Stimulated activated CD4-positive, alpha-beta T cell treated with anti-CD3 and anti-CD28 coated beads, Interleukin-1b, Interleukin-23, amount 100 ng/mL, for 48 hours (primary cell): ENCODE measurements at places on chromosomes 16 and 17.
A peak's percentile ranks its signal among the peaks of the same experiment; 100 is the strongest.

DNA sequence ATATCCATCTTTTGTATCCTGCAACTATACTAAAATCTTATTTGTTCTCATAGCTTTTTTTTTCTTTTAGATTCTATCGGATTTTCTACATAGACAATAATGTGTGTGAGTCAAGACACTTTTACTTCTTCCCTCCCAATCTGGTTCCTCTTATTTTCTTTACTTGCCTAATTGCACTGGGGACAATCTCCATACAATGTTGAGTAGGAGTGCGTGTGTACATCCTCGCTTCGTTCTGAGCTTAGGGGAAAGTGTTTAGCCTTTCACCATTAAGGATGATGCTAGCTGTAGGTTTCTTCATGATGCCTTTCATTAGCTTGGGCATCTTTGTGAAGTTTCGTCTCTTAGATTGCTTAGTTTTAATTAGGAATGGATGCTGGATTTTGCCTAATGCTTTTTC is 2.9 kb downstream of the SPATA32 start:
- no peak for DNase-seq

GRCh38 chr17:8574687-8575086 is 55.8 kb downstream of the MYH10 start:
- no peak for DNase-seq

GRCh38 chr16:27326738-27327585 is 13.2 kb downstream of the IL4R start:
- peak; percentile 51 for DNase-seq

GRCh38 chr16:74729783-74730683 is 29.4 kb upstream of the MLKL start:
- DNase-seq: no peak

DNA sequence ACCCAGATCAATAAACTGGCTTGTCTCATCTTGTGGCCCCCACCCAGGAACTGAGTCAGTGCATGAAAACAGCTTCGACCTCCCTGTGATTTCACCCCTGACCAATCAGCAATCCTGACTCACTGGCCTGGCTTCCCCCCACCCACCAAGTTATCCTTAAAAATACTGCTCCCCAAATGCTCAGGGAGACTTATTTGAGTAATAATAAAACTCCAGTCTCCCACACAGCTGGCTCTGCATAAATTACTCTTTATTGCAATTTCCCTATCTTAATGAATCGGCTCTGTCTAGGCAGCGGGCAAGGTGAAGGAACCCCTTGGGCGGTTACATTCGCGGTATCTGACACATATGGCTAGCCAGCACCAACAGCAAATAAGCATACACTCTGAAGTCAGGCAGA is 9.8 kb upstream of the RABEP1 start:
- DNase-seq: peak; percentile 53

DNA sequence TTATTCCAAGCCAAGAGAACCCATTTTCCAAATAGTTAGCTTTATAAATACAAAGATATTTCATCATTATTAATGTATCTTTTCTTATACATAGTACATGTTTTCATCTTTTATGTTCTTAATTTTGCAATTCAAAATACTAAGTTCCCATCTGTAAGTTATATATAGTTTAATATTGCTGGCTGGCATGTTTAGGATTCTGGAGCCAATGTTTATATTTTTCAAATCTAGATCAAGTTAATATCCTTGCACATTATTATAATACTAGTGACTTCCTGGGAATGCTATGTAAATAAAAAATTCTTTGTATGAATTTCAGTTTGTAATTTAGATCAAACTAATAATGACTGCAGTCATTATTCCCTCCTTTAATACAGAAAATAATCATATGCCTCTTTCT is 189.7 kb downstream of the CNTNAP4 start:
- DNase-seq: no peak

DNA sequence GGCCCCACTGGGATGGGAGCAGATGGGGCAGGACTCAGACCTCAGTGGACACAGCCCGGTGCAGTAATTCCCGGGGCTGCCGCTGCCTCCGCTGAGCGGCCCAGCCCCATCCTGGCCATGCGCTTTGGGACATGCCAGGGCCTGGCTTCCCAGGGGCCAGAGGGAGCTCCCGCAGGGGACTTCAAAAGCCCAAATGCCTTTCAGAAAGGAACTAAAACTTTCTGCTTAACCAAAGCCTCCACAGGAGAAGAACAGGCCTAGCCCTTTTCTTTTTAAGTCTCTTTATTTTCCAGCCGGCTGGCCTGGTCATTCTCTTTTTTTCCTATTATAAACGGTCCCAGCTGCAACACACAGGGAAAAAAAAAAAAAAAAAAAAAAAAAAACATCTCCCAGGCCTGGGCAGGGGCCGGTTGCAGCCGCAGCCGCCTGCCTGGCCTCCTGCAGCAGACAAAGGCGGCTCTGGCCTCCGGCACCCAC is 10.7 kb upstream of the ZNF423 start:
- DNase-seq: no peak

GRCh38 chr17:44552361-44552760 is 4.9 kb upstream of the FZD2 start:
- DNase-seq: no peak
